ENCODE measurements at places on chromosomes 13 and 19. TPM values are rescaled to one million over a fixed set of nuclear protein-coding genes. Genes with fewer than 3 reads are reported as not detected.
A peak's percentile ranks its signal among the peaks of the same experiment; 100 is the strongest.

DNA sequence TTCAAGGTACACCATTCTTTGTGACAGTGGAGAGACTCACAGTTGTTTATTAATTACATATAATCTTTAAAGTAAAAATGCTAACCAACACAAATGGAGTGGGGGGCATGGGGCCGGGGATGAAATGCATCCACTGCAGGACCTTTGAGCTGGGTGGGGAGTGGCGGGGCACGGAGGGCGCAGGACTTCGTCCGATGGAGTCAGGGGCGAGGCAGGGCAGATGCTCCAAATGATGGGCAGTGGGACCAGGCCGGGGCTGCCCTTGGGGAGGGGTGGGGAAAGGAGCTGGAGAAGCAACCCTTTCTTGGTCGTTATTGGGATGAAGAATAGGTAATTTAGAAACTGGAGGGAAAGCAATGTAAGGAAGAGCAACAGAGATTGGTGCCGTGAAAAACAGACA, 220.0 kb downstream of the TEX29 start:
- DNase-seq = no peak
- H3K27me3 ChIP-seq = peaks cover 63% of the 10 kb centered on the region
- H3K4me3 ChIP-seq = no peak overlapping the region
- no peak overlapping the region for H3K27ac ChIP-seq

GRCh38 chr19:17454576-17455071, 6.1 kb downstream of the NXNL1 start:
- H3K36me3 ChIP-seq = no peaks in the 10 kb centered on the region
- DNase-seq = no peak
- peaks cover 20% of the 10 kb centered on the region for H3K4me1 ChIP-seq
- H3K4me3 ChIP-seq = no peak overlapping the region
- no peak overlapping the region for H3K27ac ChIP-seq
- peaks cover 76% of the 10 kb centered on the region for H3K27me3 ChIP-seq

- H3K27me3 ChIP-seq = no peaks in the 10 kb centered on the region
- peak; percentile 79 for DNase-seq
- H3K4me3 ChIP-seq = no peak overlapping the region
- H3K27ac ChIP-seq = no peak overlapping the region
- no peaks in the 10 kb centered on the region for H3K36me3 ChIP-seq
Observed at GRCh38 chr19:54266133-54266532, 9.1 kb upstream of the LILRB5 start.

GRCh38 chr19:28359431-28360414, 853.2 kb downstream of the UQCRFS1 start:
- no peaks in the 10 kb centered on the region for H3K36me3 ChIP-seq
- no peaks in the 10 kb centered on the region for H3K4me1 ChIP-seq
- H3K27ac ChIP-seq = no peak overlapping the region
- DNase-seq = no peak
- no peaks in the 10 kb centered on the region for H3K27me3 ChIP-seq
- no peak overlapping the region for H3K4me3 ChIP-seq

GRCh38 chr13:36355632-36356031, 9.4 kb upstream of the SPART start:
- no peaks in the 10 kb centered on the region for H3K4me1 ChIP-seq
- no peak overlapping the region for H3K27ac ChIP-seq
- no peaks in the 10 kb centered on the region for H3K36me3 ChIP-seq
- DNase-seq = no peak

DNA sequence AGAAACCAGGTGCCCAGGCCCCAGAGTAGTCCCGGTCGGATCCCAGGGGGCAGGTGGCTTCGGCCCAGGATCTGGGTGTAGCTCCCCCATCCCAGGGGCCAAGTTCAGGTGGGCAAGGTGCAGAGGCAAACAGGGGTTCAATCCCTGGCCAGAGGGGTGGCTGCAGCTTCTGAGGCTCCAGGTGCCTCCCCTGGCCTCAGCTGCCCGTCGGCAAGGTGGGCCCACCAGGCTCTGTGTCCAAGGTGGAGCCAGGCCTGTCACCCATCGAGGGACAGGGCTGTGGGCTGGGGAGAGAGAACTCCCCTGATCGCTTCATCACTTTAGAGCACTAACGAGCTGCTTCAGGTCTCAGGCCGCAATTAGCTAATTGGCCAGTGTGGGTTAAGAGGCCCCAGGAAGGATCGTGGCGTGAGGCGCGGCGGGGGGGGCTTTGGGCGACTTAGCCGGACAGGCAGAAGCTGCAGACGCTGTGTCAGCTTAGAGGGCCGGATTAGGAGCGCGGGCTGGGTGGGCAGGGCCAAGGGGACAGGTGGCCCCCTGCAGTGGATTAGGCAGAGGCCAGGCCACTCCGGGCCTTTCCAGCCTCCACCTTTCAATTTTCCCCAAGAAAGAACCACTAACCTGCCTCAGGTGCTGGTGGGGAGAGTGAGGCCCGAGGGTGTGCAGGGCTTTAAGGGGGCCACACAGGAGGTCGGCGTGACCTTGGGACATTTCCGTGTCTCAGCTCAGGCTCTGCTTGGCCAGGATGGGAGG, 2.8 kb upstream of the RAX2 start:
- H3K36me3 ChIP-seq = no peaks in the 10 kb centered on the region
- no peaks in the 10 kb centered on the region for H3K4me1 ChIP-seq
- DNase-seq = peak; percentile 6
- H3K4me3 ChIP-seq = no peak overlapping the region

DNA sequence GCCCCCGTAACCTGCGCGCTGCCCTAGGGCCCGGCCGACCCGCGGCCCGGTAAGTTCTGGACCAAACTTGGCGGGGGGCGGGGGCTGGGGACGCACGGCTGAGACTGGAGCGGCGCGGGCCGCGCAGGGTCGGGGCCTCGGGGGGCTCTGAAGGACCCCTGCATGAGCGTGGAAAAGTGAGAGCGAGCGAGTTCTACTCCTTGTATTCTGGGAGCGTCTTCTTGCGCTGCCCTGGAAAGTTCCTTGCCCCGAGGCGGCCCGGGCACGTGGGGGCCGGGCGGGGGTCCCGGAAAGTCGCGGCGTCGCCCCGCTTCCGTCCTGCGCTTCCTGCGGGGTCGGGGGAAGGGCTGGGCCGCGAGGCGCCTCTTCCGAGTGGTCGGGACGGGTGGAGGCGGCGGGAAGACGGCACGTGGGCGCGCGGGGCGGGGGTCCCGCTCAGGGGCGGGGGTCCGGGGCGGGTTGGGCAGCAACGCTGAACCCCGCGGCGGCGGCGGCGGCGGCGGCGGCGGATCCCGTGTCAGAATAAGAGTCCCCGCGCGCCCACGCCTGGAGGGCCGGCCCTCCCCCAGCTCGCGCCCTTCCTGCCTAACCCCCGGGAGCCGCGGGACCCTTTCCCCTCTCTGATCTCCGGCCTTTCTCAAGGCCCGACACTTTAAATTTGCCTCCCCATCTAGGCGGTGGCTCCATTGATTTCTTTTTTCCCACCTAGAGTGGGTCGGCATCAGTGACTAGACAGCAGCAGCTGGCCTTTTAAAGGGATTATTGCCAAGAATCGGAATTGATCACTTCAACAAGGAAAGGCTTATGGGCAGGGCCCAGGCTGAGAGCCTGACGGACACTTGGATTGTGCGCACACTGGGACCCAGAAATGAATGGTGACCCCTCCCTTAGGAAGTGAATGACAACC, 749 bp downstream of the GATAD2A start:
- peaks cover 70% of the 10 kb centered on the region for H3K4me1 ChIP-seq
- peak overlapping the region; percentile 96 for H3K27ac ChIP-seq
- peak; percentile 80 for DNase-seq
- no peaks in the 10 kb centered on the region for H3K36me3 ChIP-seq

GRCh38 chr13:47215736-47216135, 318.9 kb upstream of the HTR2A start:
- no peak overlapping the region for H3K4me3 ChIP-seq
- H3K36me3 ChIP-seq = no peaks in the 10 kb centered on the region
- DNase-seq = no peak

- no peaks in the 10 kb centered on the region for H3K36me3 ChIP-seq
- no peak for DNase-seq
- peaks cover 9% of the 10 kb centered on the region for H3K27me3 ChIP-seq
- no peak overlapping the region for H3K4me3 ChIP-seq
- H3K27ac ChIP-seq = no peak overlapping the region
Observed at GRCh38 chr19:30625947-30626625, 253.9 kb downstream of the ZNF536 start.

DNA sequence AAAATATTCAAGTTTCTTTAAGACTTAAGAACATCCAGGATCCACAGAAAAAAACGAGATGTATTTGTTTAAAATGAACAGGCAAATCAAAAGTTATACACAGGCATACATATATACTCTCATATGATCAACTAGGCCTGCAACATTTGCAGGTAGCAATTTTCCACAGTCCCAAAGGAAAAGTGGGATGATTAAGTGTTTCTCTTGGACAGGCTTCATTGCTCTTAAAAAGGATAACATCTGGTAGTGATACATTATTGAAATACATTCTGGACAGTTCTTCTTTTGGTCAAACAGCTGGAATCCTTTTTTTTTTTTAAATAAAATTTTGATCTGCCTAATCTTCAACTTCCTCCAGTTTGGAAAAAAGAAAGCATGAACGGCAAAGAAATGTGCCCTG, 114.8 kb upstream of the TDRD3 start:
- H3K27me3 ChIP-seq = no peaks in the 10 kb centered on the region
- no peak overlapping the region for H3K27ac ChIP-seq
- H3K36me3 ChIP-seq = no peaks in the 10 kb centered on the region
- no peak overlapping the region for H3K4me3 ChIP-seq
- no peak for DNase-seq
- H3K4me1 ChIP-seq = no peaks in the 10 kb centered on the region

GRCh38 chr13:76934671-76935070, 13.6 kb upstream of the ACOD1 start:
- H3K4me1 ChIP-seq = no peaks in the 10 kb centered on the region
- no peak overlapping the region for H3K27ac ChIP-seq
- DNase-seq = no peak
- no peak overlapping the region for H3K4me3 ChIP-seq

DNA sequence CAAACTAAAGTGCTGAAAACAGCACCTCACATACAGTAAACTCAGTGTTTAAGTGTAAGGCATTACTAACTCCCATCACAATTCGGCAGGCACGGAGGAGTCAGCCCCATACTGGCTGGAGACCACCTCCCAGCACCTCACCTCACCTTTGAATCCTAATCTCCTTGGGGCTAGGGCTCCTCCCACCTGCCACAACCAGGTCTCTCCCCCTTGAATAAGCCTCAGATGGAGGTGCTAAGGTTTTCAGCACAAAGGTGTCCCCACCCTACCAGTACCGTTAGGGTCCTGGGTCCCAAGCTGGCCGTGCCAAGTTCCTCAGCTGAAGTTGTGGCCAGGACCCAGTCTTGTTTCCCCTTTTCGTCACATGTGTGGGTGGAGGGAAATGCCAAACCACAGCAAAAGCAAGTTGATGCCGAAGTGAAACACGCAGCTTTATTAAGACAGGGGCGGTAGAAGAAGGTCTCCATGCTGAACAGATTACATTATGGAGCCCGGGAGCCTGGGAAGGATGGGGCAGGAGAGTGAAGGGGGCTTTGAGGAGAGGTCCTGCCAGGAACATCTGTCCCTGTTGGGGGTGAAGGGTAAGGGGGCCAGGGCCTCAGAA, at the start of gene IGFLR1:
IGFLR1 (minus strand) TSS at position 332 of the 604 bp plus-strand sequence. CDS start 1,272 bp downstream, outside the sequence.
- DNase-seq = peak; percentile 66
- peaks cover 30% of the 10 kb centered on the region for H3K36me3 ChIP-seq
- peak within 1 kb of the TSS; percentile 81 for H3K27ac ChIP-seq
- peaks cover 31% of the 10 kb centered on the region for H3K4me1 ChIP-seq
- H3K27me3 ChIP-seq = no peaks in the 10 kb centered on the region

DNA sequence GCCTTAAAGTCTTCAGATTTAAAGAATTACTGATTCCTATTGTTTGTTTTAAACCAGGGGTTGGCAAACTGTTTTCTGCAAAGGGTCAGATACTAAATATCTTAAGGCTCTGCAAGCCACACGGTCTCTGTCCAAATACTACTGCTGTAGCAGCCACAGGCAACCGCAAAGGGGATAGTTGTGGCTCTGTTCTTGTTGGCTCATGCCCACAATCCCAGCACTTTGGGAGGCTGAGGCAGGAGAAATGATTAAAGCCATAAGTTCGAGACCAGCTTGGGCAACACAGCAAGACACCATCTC, 22.4 kb downstream of the RANBP3 start:
- no peaks in the 10 kb centered on the region for H3K36me3 ChIP-seq
- peak overlapping the region; percentile 80 for H3K27ac ChIP-seq
- no peaks in the 10 kb centered on the region for H3K27me3 ChIP-seq
- DNase-seq = no peak
- H3K4me1 ChIP-seq = peaks cover 100% of the 10 kb centered on the region
- no peak overlapping the region for H3K4me3 ChIP-seq

DNA sequence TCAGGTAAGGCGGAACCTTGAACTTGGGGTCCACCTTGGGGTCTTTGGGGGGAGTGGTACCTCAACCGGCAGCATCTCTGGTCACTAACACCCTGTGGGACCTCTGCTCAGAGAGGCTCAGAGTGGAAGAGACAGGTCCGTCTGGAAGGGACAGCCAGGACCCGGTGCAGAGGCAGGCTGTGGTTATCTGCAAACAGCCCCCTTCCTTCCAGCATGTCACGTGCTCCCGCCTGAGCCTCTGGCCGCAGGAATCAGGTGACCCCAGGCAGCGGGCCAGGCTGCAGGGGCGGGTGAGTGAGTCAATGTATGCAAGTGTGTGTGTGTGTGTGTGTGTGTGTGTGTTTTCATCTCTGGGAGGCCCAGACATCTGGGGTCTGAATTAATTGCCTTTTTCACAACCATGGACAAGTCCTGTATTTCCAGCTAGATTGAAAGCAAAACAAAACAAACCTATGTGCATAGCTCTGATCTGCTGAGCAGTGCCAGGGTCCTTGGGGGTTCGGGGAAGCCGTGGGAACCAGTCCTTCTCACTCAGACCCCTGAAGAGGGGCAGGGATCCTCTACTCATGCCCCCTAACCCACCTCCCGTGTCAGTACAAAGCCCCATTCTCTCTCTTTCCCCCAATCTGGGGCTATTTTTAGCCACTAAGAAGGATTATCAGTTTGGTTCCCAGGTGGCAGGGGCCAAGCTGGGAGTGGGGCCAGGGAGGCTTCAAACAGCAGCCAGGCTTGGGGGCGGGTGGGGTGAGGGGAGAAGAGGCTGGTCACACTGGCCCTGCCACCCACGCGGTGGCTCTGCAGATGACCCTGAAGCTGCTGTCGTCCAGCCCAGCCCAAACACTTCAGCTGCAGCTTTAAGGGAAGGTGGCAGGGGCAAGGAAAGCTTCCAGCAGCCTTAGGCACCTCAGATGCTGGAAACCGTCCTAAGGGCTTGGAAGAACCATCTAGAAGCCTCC, 31.4 kb downstream of the CERS4 start:
- H3K4me1 ChIP-seq = peaks cover 28% of the 10 kb centered on the region
- H3K27ac ChIP-seq = peak overlapping the region; percentile 79
- peak; percentile 96 for DNase-seq
- no peaks in the 10 kb centered on the region for H3K27me3 ChIP-seq
- no peak overlapping the region for H3K4me3 ChIP-seq

Gene PBX4
- 2.0 TPM for total RNA-seq

Gene JSRP1
- total RNA-seq = not detected

Gene NFKBIB
- total RNA-seq = 5.4 TPM

Gene ACER1
- total RNA-seq = not detected

Gene OR7C1
- total RNA-seq = not detected
